ENCODE measurements at places on chromosomes 7 and 10. TPM values are rescaled to one million over a fixed set of nuclear protein-coding genes. Genes with fewer than 3 reads are reported as not detected.

Gene TAS2R5
- 2.5 TPM for total RNA-seq

DNA sequence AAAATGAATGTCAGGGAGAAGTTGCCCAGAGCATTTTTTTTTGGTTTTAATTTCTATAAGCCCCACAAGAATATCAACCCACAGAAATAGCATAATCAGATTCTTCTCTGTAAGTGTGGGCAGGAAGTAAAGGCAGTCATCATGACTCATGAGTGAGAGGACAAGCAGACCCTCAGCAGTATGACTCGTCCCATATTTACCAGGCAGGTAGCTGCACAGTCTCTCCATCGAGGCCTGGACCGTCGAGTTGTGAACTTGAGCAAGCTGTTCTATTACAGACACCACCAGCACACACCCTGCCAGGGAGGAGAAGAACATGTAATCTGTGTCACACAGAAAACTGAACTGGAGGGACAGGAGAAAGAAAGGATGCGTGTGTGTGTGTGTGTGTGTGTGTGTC lies 37.8 kb downstream of the AOAH start:
- H3K27me3 ChIP-seq = no peaks in the 10 kb centered on the region
- H3K4me1 ChIP-seq = no peaks in the 10 kb centered on the region
- no peak overlapping the region for H3K4me3 ChIP-seq

DNA sequence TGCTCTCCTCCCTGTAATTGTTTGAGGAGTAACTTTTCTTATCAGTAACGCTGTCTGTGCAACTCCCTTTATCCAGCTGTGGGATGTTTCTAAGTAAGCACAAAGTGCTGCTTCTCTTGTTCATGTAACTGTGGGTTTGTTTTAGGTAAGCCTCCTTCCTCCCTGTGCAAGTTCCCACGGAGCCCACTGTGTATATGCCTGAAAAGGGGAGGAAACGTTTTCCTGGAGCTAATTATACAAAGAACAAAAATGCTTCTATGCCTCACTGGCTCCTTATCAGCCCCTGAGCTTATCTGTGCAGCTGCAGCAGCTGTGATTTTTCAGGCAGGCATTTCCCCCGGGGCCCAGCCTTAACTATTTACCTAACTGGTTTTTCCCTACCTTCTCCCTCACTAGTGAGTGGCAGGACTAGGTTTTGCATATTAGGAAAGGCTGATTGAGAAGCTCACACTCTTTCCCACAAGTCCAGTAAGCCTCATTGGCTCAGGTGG lies 593.4 kb upstream of the GHITM start:
- H3K36me3 ChIP-seq = no peaks in the 10 kb centered on the region
- H3K27me3 ChIP-seq = no peaks in the 10 kb centered on the region
- peaks cover 21% of the 10 kb centered on the region for H3K4me1 ChIP-seq
- no peak overlapping the region for H3K27ac ChIP-seq
- H3K4me3 ChIP-seq = no peak overlapping the region

GRCh38 chr7:27533652-27534081 lies 129.0 kb downstream of the HIBADH start:
- H3K36me3 ChIP-seq = no peaks in the 10 kb centered on the region
- no peak for DNase-seq
- H3K27ac ChIP-seq = no peak overlapping the region
- no peak overlapping the region for H3K4me3 ChIP-seq

- DNase-seq = no peak
- H3K27ac ChIP-seq = no peak overlapping the region
- no peaks in the 10 kb centered on the region for H3K36me3 ChIP-seq
- no peak overlapping the region for H3K4me3 ChIP-seq
Measured at GRCh38 chr10:62852961-62853702, 37.0 kb upstream of the EGR2 start.

DNA sequence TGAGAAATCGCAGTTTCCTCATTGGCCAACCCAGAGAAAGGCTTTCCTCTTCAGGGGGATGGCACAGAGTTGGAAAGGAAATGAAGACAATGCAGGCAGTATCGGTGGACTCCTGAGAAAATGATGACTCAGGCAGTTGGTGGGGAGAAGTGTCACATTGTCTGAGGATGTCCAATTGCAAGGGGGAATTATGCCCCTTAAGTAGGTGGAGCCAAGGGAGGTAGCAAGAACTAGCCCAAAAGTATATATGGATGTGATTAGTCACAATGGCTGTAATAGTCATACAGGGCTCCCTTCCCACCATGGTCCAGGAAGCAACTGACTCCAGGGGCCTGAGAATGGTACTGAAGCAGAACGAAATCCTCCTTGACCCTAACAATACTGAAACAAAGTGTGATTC lies 58.3 kb upstream of the EGFR start:
- H3K4me1 ChIP-seq = no peaks in the 10 kb centered on the region
- H3K27me3 ChIP-seq = no peaks in the 10 kb centered on the region
- H3K36me3 ChIP-seq = no peaks in the 10 kb centered on the region
- no peak overlapping the region for H3K4me3 ChIP-seq
- H3K27ac ChIP-seq = no peak overlapping the region

DNA sequence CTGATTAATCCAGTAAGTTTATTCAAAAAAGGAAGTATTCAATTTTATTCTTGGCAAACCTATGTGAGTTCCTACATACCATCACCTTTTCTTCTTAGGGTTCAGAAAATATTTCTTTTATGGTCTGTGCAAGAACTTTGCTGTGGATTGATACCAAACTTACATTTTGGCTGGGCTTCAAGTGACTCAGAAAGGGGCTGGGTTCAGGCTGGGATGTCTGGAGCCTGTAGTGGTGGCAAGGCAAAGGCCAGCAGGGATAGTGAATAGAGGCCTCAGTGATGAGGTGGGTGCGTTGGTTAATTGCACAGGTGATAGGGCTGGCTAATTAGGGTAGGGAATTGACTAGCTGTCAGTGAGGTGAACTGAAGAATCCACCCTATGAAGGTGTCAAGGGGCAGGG lies 40.2 kb upstream of the ATXN7L1 start:
- H3K27me3 ChIP-seq = no peaks in the 10 kb centered on the region
- DNase-seq = no peak
- no peaks in the 10 kb centered on the region for H3K36me3 ChIP-seq
- H3K4me1 ChIP-seq = no peaks in the 10 kb centered on the region

GRCh38 chr7:80287400-80288174 lies 153.0 kb downstream of the GNAI1 start:
- no peak overlapping the region for H3K4me3 ChIP-seq
- no peaks in the 10 kb centered on the region for H3K36me3 ChIP-seq
- H3K27me3 ChIP-seq = no peaks in the 10 kb centered on the region
- H3K27ac ChIP-seq = no peak overlapping the region

- peak overlapping the region; percentile 87 for H3K27ac ChIP-seq
- no peak overlapping the region for H3K4me3 ChIP-seq
- H3K4me1 ChIP-seq = no peaks in the 10 kb centered on the region
- no peak for DNase-seq
Measured at GRCh38 chr10:103679096-103679790, 176.1 kb downstream of the SH3PXD2A start.

Gene MUC3A
- total RNA-seq = not detected

DNA sequence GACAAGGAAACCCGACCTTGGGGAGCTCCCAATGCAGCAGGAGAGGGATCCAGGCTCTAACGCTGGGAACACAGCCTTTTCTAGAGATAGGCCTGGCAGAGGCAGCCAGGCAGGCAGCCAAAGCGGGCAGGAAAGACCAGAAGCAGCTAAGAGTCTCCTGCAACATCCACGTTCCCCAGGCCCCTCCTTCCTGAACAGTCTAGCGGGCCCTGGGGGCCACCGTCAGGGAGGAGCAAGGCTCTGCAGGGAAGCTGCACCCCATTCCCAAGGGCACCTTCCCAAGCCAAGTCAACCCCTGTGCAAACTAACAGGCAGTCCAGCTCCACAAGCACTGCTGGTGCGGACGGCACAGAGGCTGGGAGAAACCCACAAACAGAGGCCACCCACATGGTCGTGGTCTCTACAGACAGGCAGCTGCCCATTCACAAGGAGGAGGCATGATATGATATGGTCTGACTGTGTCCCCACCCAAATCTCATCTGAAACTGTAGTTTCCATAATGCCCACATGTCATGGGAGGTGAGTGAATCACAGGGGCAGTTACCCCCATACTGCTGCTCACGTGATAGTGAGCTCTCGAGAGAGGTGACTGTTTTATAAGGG lies 115.7 kb downstream of the MAD1L1 start:
- H3K36me3 ChIP-seq = no peaks in the 10 kb centered on the region
- peaks cover 32% of the 10 kb centered on the region for H3K4me1 ChIP-seq
- no peaks in the 10 kb centered on the region for H3K27me3 ChIP-seq
- no peak overlapping the region for H3K4me3 ChIP-seq
- DNase-seq = peak; percentile 85

GRCh38 chr7:103097041-103097440 lies 22.1 kb downstream of the ARMC10 start:
- no peak overlapping the region for H3K27ac ChIP-seq
- peaks cover 3% of the 10 kb centered on the region for H3K36me3 ChIP-seq
- H3K4me3 ChIP-seq = no peak overlapping the region
- no peak for DNase-seq
- H3K4me1 ChIP-seq = no peaks in the 10 kb centered on the region
- H3K27me3 ChIP-seq = no peaks in the 10 kb centered on the region

GRCh38 chr7:113071465-113071864 lies 15.2 kb downstream of the GPR85 start:
- DNase-seq = no peak
- H3K4me1 ChIP-seq = no peaks in the 10 kb centered on the region
- H3K27me3 ChIP-seq = no peaks in the 10 kb centered on the region
- no peaks in the 10 kb centered on the region for H3K36me3 ChIP-seq
- H3K27ac ChIP-seq = no peak overlapping the region
- no peak overlapping the region for H3K4me3 ChIP-seq

Gene ABCB1
- total RNA-seq = 5.3 TPM

Gene ATP5F1C
- 356 TPM for total RNA-seq

Data from sigmoid colon (tissue), 7 donors.